ENCODE measurements at places on chromosomes 6 and 20.

GRCh38 chr20:11467436-11467835, 450.3 kb upstream of the BTBD3 start:
- no peak for DNase-seq

GRCh38 chr6:90127595-90127994, 169.0 kb downstream of the BACH2 start:
- no peak for DNase-seq

DNA sequence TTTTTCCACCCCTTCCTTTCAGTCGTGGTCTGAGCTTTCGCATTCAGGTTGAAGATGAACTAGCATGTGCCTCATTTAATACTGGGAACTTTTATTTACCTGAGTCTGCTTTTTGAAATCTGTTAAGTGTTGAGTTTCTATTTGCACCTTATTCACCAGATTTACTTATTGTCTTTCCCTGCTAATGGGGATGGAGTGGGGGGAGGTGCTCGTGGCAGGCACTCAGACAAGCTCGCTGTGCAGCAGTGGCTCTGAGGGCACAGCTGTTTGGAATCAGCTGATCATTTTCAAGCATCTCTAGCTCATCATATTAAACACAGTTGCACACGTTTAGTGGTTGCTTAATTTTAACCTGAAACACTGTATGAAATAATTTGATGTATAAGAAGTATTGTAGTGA, 35.6 kb downstream of the UTRN start:
- no peak for DNase-seq

DNA sequence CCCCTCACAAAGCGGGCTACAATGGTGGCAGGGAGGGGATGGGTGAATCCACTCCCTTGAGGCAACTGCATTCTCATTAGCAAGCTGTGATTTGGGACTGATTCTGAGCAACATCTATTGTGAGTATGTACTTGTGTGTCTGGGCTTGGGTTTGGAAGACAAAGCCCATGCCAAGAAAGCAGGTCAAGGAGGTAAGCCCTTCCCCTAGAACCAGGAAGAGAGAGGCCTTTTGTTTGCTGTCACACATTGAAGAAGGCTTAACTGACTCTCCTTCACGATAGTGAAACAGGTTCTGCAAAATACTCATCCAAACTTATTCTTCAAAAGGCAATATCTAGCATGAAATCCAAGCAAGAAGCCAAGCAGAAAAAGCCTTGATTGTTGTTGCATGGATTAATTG, 403.1 kb upstream of the ID4 start:
- DNase-seq = no peak

DNA sequence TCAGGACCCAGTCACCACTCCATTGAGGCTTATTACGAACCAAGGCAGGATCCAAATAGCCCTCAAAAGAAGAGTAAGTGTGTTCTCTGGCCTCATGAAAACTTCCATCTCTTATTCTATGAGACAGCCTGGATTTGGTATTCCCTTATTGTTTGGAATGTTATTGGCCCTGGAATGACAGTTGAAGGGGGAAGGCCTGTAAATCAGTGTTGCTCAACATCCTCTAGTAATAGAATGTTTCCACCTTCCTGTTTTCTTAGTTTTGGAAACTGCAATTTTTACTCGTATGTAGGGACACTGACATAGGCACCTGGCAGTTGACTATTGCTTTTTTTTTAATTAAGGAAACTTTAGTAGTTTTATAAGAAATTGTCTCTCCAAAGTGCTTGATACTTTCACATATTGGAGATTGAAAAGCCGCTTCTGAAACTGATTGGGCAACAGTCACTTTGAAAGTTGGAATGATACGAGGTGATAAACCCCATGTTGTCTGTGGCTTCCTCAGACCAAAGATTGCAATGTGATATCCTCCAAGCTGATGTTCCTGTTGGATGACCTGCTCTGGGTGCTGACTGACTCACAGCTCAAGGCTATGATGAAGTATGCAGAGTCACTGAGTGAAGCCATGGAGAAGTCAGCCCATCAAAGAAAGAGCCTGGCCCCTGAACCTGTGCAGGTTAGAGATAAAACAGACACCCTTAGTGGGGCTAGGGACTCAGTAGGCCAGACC, 43.1 kb downstream of the BLTP3A start:
- DNase-seq = no peak

- DNase-seq = no peak
Observed at GRCh38 chr20:15673206-15673605, 900.0 kb downstream of the KIF16B start.

DNA sequence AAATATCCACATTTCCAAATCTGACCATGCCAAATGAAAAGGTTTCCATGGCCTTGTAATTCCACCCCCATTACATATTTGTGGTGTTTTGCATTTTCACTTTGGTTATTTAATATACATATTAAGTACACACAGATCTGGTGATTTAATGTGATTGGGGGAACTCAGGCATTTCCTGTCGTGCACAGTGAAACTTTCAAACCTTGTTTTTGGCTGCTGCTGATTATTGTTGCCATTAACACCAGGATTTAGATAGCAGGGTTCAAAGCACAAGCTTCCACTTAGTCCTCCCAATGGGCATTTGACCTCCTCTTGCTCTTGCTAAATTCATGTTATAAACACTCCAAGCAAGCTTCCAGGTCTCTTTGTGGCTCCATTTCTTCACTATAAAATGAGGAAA, 166.5 kb downstream of the SOBP start:
- no peak for DNase-seq

DNA sequence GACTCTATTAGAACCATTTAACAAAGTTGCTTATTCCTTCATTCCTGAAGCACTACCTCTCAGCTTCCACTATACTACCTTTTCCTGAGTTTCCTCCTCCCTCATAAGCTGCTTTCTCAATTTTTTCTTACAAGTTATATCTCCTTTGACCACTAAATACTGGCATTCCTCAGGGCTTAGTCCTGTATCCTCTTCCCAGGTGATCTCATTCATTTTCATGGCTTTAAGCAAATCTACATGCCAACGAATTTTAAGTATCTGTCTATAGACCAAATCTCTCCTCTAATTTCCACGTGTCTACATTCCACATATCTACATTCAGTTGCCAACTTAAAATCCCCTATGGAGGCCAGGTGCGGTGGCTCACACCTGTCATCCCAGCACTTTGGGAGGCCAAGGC, 134.7 kb downstream of the BTBD9 start:
- DNase-seq = no peak

DNA sequence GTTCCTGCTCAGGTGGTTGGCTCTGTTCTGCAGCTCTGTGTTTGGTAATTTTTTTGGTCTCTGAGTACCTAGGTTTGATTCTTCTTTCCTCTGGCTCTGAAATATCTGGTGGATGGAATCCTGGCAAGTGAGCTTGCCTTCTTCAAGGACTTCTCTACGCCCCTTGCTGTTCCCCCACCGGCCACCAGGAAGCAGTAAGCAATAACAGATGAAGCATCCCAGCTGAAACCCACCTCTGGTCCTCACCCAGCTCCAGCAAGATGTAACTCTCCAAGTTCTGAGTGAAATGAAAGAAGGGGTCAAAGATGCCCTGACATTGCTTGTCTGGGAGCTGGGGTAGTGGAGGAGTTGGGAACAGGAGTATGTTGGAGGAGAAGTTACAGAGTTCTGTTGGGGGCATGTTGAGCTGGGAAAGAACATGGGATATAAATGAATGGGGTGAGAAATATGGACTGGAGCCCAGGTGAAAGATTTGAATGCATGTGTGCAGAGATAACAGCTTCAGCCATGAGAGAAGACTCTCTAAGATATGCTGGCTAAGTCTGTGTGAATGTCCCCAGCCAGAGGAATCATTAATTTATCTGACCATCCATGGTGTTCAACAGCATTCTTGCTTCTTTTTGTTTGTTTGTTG, 51.3 kb upstream of the GLP1R start:
- no peak for DNase-seq

- no peak for DNase-seq
Observed at GRCh38 chr6:154736618-154737259, 3.5 kb downstream of the SCAF8 start.

DNA sequence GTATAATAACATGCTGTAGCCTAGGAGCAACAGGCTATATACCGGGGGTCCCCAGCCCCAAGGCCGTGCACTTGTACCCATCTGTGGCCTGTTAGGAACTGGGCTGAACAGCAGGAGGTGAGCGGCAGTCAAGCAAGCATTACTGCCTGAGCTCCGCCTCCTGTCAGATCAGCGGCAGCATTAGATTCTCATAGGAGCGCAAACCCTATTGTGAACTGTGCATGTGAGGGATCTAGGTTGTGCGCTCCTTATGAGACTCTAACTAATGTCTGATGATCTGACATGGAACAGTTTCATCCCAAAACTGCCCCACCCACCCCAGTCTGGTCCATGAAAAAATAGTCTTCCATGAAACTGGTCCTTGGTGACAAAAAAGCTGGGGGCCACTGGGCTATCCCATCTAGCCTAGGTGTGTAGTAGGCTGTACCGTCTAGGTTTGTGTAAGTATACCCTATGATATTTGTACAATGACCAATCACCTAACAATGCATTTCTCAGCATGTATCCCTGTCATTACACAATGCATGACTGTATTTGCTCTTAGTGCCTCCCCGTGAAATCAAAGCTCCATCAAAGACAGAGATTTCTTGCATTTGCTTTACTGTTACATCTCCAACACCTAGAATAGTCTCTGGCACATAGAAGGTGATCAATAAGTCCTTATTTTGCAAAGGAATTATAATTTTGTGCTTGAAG, 30.8 kb downstream of the NHSL1 start:
- DNase-seq = no peak

DNA sequence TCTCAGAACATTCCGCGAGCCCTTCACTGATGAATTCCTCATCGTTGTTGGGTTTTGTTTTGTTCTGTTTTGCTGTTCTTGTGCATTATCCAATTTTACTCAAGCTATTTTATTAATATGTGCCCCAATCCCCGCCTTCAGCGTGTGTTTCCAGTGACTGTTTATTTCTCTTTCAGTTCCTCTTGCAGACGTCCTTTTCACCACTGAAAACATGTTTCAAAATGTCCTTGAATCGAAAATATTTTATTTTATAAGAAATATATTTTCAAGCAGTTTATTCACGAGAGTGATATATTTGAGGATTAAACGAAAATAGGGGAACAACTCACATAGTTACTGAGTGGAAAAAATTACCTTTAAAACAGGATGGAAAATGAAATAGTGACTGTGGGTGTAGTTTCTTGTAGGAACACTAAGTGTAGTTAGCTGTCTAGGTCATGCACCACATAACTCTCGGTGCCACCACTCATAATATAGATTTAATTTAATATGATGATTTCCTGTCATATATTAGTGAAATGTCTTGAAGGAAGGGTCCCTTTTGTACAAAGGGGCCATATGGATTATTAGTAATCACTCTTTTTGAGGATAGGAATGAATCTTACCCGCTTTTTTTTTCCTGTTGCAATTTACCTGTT, 45.3 kb upstream of the HDDC2 start:
- DNase-seq = no peak

- peak; percentile 51 for DNase-seq
Observed at GRCh38 chr20:46562373-46563169, 12.1 kb upstream of the OCSTAMP start.

GRCh38 chr20:51624157-51624731, 81.7 kb upstream of the NFATC2 start:
- DNase-seq = peak; percentile 47

GRCh38 chr6:82179415-82179814, 68.1 kb downstream of the IBTK start:
- no peak for DNase-seq

- DNase-seq = no peak
Observed at GRCh38 chr6:106885679-106886078, 88.8 kb downstream of the CD24 start.

DNA sequence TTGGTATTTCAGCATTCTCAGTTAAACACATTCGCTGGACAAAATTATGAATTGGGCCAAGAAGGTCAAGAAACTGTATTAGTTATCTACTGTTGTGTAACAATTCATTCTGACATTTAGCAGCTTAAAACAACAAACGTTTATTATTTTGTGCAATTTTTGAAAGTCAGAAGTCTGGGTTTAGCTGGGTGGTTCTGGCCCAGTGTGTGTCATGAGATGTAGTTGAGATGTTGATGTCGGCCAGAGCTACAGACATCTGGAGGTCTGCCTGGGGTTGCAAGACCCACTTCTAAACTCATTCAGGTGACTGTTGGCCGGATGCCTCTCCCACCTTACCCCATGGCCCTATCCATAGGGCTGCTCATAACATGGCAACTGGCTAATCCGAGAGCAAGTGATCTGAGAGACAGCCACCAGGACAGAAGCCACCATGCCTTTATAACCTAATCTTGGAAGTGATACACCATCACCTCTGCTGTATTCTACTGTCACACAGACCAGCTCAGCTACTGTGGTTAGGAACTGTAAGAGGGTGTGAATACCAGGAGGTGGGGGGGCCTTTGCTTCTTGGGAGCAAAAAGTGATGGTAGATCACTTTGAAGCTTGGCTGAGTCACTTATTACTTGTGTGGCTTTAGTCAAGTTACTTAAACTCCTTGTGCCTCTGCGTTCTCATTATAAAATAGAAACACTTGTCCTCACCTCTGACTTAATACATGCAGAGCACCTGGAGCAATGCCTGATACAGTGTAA, 217.0 kb upstream of the MYLIP start:
- no peak for DNase-seq

GRCh38 chr6:111973927-111974639, 79.8 kb upstream of the CCN6 start:
- no peak for DNase-seq

GRCh38 chr6:142686507-142686887, 258.5 kb downstream of the HIVEP2 start:
- no peak for DNase-seq

DNA sequence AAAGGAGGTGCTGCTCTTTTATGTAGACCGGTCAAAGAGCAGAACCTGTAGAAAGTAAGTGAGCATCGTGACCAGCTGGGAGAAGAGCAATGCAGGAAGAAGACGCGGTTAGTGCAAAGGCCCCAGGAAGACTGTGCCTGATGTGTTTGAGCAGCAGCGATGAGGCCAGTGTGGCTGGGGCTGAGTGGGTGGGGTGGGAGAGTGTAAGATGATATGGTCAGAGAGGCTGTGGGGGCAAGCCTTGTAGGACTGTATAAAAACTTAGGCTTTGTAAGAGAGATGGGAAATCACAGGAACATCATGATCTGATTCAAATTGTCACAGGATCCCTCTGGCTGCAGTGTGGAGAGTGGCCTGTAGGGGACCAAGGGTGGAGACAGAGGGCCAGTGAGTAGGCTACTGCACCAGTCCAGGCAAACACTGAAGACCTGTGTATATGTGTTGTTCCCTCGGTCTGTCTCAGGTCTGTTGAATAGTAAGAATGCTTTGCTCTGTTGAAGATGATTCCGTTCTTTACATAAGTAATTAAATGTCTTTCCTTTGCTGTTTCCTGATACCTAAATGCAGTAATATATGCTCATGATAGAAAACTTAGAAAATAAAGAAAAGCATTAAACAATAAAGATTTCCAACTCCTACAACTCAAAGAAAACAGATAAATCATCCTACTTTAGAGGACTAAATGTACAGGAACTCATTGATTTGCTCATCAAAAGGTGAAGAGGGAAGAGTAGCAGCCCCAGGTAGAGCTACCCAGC, 23.6 kb upstream of the WFDC2 start:
- no peak for DNase-seq

- no peak for DNase-seq
Observed at GRCh38 chr6:26223228-26223627, 136.0 kb downstream of the HFE start.

All from hematopoietic multipotent progenitor cell treated with erythropoietin and hydrocortisone succinate and interleukin-3 and kit ligand, for 17 days (in vitro differentiated cells).